Natural killer cell treated with Interleukin-12 subunit alpha and Interleukin-12 subunit beta and Interleukin-15 and Interleukin-18, amount 100 ng/mL, for 72 hours (primary cell): ENCODE measurements at places on chromosomes 12 and 14. TPM values are rescaled to one million over a fixed set of nuclear protein-coding genes. Genes with fewer than 3 reads are reported as not detected.

ACSS3 gene
- total RNA-seq: not detected

- H3K4me1 ChIP-seq: no peaks in the 10 kb centered on the region
- no peak overlapping the region for H3K4me3 ChIP-seq
- H3K27ac ChIP-seq: no peak overlapping the region
- peaks cover 18% of the 10 kb centered on the region for H3K27me3 ChIP-seq
Observed at GRCh38 chr12:131491916-131492490, 218.9 kb upstream of the SFSWAP start.

- DNase-seq: no peak
- no peak overlapping the region for H3K27ac ChIP-seq
- no peak overlapping the region for H3K4me3 ChIP-seq
- peaks cover 2% of the 10 kb centered on the region for H3K27me3 ChIP-seq
- H3K36me3 ChIP-seq: peaks cover 4% of the 10 kb centered on the region
- H3K4me1 ChIP-seq: no peaks in the 10 kb centered on the region
Observed at GRCh38 chr12:14852880-14853279, 9.6 kb upstream of the ART4 start.

- H3K27ac ChIP-seq: no peak overlapping the region
- no peak for DNase-seq
- H3K27me3 ChIP-seq: no peaks in the 10 kb centered on the region
- H3K4me3 ChIP-seq: no peak overlapping the region
Observed at GRCh38 chr14:101908795-101909194, 55.6 kb upstream of the DYNC1H1 start.

PAX9 gene
- total RNA-seq: not detected

GRCh38 chr12:100154474-100155247 is 12.0 kb upstream of the BLTP3B start:
- H3K27me3 ChIP-seq: no peaks in the 10 kb centered on the region
- DNase-seq: peak; percentile 79
- peaks cover 6% of the 10 kb centered on the region for H3K4me1 ChIP-seq
- no peak overlapping the region for H3K27ac ChIP-seq
- H3K4me3 ChIP-seq: no peak overlapping the region

RAPGEF3 gene
- 0.25 TPM for total RNA-seq

GRCh38 chr12:211142-211465 is 2.9 kb downstream of the SLC6A12 start:
- no peak overlapping the region for H3K4me3 ChIP-seq
- H3K27me3 ChIP-seq: peaks cover 41% of the 10 kb centered on the region
- H3K36me3 ChIP-seq: no peaks in the 10 kb centered on the region
- no peak for DNase-seq

ZC2HC1C gene
- 0.88 TPM for total RNA-seq

- H3K36me3 ChIP-seq: no peaks in the 10 kb centered on the region
- no peak for DNase-seq
- H3K4me3 ChIP-seq: peak overlapping the region; percentile 87
- peak overlapping the region; percentile 74 for H3K27ac ChIP-seq
- peaks cover 21% of the 10 kb centered on the region for H3K4me1 ChIP-seq
Observed at GRCh38 chr12:1795221-1795784, 25.1 kb upstream of the LRTM2 start.

DNA sequence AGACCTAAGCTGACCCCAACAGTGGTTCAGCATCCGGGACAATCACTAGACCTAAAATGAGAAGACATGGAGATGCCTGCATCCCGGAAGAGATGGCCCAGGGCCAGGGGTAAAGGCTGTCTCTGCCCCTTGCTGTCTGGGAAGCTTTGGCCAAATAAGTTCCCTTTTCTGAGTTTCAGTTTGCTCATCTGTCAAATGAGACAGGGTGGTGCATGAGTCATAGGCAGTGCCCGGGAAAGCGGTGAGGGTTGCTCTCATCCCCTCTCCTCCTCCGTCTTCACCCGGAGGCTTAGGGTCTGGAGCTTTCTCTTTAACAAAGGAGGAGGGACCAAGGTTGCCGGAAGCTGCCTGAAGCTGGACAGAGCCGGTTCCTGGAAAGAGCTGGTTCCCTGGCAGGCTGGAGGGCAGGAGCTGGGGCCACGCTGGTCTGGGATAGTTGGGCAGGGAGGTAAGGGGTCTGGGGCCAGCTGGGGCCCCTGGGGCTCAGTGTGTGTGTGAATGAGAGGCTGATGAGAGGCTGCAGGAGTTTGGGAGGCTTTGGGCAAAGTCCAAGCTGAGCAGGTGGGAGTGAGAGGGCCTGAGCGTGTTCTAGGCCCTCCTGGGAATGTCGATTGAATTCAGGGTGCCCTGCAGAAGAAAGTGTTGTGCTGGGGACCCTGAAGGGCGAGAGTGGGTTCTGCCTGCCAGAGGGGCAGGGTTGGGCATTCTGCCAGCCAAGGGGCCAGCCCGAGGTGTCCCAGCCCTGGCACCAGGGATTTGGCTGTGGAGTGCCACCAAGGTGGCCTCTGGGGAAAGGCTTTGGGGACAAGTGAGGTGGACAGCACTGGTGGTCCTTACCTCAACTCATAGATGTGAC is at the start of gene SDSL:
SDSL (plus strand) TSS at position 351 of the 856 bp plus-strand sequence. CDS start 5,603 bp downstream, outside the sequence.
- no peaks in the 10 kb centered on the region for H3K36me3 ChIP-seq
- H3K27me3 ChIP-seq: no peaks in the 10 kb centered on the region
- no peak for DNase-seq
- H3K4me3 ChIP-seq: peak within 1 kb of the TSS; percentile 99

- no peak overlapping the region for H3K27ac ChIP-seq
- no peak overlapping the region for H3K4me3 ChIP-seq
- no peaks in the 10 kb centered on the region for H3K36me3 ChIP-seq
- DNase-seq: no peak
Observed at GRCh38 chr12:3055026-3055703, 22.0 kb upstream of the TSPAN9 start.

GRCh38 chr14:63896278-63896720 is 43.5 kb downstream of the SYNE2 start:
- DNase-seq: no peak
- H3K36me3 ChIP-seq: no peaks in the 10 kb centered on the region
- H3K4me1 ChIP-seq: peaks cover 27% of the 10 kb centered on the region
- H3K4me3 ChIP-seq: no peak overlapping the region
- H3K27me3 ChIP-seq: no peaks in the 10 kb centered on the region

DNA sequence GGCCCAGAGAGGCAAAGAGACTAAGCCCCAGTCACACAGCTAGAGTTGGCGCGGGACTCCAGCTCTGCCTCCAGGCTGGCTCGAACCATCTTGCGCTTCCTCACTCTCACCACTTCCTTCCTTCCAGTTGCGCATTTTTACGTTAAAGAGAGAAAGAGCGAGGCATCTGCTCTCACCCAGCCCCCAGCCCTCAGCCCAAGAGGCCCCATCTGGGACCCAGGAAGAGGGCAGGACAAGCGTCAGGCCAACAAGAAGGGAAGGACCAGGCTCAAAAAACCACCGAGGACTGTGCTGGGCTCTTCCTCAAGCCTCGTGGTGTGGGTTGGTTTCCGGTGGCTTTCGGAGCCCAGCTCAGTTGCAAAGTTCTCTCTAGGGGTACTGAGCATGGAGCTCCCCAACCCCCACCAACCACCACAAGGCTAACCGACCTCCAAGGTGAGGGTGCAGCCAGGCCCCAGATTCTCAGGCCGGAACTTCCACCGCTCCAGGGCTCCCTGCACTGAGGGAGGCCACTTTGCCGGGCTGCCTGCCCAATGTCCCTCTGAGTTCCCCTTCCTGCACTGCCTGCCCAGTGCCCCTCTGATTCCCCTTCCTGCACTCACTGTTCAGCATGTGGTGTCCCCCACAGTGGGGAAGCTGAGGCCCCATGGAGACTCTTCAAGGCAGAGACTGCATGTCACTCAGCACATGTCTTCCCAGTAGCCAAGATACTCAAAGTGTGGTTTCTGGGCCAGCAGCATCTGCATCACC is 35.9 kb downstream of the TESC start:
- H3K4me1 ChIP-seq: peaks cover 75% of the 10 kb centered on the region
- no peaks in the 10 kb centered on the region for H3K27me3 ChIP-seq
- no peaks in the 10 kb centered on the region for H3K36me3 ChIP-seq
- peak overlapping the region; percentile 99 for H3K27ac ChIP-seq
- DNase-seq: peak; percentile 88
- H3K4me3 ChIP-seq: peak overlapping the region; percentile 91

DNA sequence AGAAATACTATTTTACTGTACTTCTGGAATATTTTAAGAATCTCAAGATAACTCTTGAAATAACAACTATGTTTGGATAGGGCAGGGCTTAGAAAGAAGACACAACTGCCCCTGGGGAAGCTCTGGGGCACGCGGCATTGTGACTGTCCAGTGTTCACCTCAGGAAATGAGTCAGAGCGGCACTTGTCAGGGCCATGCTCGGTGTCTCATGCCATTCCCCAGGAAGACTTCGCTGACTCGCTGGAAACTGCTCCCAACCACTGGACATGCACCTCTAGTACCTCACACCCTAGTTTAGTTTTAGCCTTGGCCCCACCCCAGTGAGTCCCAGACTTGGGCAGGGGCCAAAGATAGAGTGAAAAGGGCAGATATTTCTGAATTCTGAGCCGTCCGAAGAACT is 192.0 kb downstream of the TTC7B start:
- no peak overlapping the region for H3K27ac ChIP-seq
- H3K27me3 ChIP-seq: peaks cover 7% of the 10 kb centered on the region
- H3K36me3 ChIP-seq: no peaks in the 10 kb centered on the region

CLECL1 gene
- total RNA-seq: 2.8 TPM

ESPL1 gene
- total RNA-seq: 127 TPM

DNA sequence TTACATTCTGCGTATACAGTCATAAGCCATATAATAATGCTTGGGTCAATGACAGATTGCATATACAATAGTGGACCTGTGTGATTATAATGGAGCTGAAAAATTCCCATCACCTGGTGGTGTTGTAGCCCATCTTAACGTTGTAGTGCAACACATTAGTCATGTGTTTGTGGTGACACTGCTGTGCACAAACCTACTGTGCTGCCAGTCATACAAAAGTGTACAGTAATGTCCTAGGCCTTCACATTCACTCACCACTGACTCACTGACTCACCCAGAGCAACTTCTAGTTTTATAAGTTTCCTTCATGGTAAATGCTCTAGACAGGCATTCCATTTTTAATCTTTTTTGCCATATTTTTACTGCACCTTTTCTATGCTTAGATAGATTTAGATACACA is 194.8 kb upstream of the SEL1L start:
- DNase-seq: no peak
- no peaks in the 10 kb centered on the region for H3K36me3 ChIP-seq
- H3K27me3 ChIP-seq: no peaks in the 10 kb centered on the region
- H3K4me3 ChIP-seq: no peak overlapping the region
- no peaks in the 10 kb centered on the region for H3K4me1 ChIP-seq
- no peak overlapping the region for H3K27ac ChIP-seq

DNA sequence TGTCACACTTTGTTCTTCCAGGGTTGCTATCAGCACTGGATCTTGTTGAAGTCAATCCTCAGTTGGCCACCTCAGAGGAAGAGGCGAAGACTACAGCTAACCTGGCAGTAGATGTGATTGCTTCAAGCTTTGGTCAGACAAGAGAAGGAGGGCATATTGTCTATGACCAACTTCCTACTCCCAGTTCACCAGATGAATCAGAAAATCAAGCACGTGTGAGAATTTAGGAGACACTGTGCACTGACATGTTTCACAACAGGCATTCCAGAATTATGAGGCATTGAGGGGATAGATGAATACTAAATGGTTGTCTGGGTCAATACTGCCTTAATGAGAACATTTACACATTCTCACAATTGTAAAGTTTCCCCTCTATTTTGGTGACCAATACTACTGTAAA is 23.7 kb downstream of the VTI1B start:
- H3K27me3 ChIP-seq: no peaks in the 10 kb centered on the region
- no peaks in the 10 kb centered on the region for H3K4me1 ChIP-seq
- no peak for DNase-seq
- no peak overlapping the region for H3K27ac ChIP-seq

KLHL33 gene
- 0.22 TPM for total RNA-seq

LBHD2 gene
- not detected for total RNA-seq

GRCh38 chr14:33114331-33114730 is 175.7 kb downstream of the NPAS3 start:
- no peak overlapping the region for H3K4me3 ChIP-seq
- H3K27me3 ChIP-seq: no peaks in the 10 kb centered on the region
- no peaks in the 10 kb centered on the region for H3K36me3 ChIP-seq
- no peak overlapping the region for H3K27ac ChIP-seq
- DNase-seq: no peak

- no peak overlapping the region for H3K27ac ChIP-seq
- no peak overlapping the region for H3K4me3 ChIP-seq
- no peaks in the 10 kb centered on the region for H3K4me1 ChIP-seq
- peaks cover 2% of the 10 kb centered on the region for H3K27me3 ChIP-seq
Observed at GRCh38 chr14:104210817-104211195, 72.4 kb downstream of the KIF26A start.

DNA sequence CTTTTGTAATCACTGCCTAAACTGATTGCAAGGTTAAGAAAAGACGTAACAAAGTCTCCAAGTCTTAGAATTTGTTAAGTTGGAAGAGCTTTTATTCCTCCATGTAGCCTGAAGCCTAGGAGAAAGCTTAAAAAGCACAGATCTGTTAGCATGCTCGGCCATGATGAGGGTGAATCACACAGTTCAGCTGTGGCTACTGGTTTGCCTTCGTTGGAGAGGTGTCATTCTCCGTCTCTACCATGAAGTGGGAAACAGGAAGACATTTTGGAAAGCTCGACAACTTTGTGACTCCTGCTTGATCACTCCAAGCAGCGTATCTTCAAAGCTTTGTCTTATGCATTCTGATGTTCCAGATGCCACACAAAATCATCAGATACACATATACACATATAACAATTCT is 27.1 kb downstream of the DCP1B start:
- no peak overlapping the region for H3K27ac ChIP-seq
- DNase-seq: no peak
- peaks cover 6% of the 10 kb centered on the region for H3K4me1 ChIP-seq
- no peaks in the 10 kb centered on the region for H3K27me3 ChIP-seq
- H3K4me3 ChIP-seq: no peak overlapping the region
- H3K36me3 ChIP-seq: no peaks in the 10 kb centered on the region

DNA sequence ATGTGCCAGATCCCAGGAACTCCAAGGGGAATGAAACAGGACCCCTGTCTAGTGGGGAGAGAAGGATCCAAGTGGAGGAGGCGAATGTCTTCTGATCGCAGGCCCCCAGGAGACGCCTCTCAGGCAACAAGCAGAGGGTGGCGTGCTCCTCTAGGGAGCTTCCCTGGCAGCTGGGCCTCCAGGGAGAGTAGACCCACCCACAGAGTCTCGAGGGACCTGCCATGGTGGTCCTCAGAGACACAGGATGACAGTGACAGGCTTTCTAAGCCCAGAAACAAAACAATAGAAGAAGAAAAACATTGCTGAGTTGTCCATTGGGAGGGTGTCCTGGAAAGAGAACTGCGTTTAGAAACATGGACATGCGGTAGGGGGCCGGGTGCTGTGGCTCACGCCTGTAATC is 140.6 kb upstream of the MAP1LC3B2 start:
- no peak for DNase-seq
- H3K4me3 ChIP-seq: no peak overlapping the region
- H3K36me3 ChIP-seq: no peaks in the 10 kb centered on the region
- H3K27ac ChIP-seq: no peak overlapping the region
- no peaks in the 10 kb centered on the region for H3K4me1 ChIP-seq

GRCh38 chr12:94230357-94230905 is 82.1 kb downstream of the PLXNC1 start:
- H3K4me1 ChIP-seq: peaks cover 6% of the 10 kb centered on the region
- H3K27ac ChIP-seq: peak overlapping the region; percentile 37
- H3K4me3 ChIP-seq: no peak overlapping the region
- H3K36me3 ChIP-seq: peaks cover 5% of the 10 kb centered on the region

SLC10A1 gene
- not detected for total RNA-seq
